CD4-positive, alpha-beta T cell treated with Interferon gamma for 1 hour (primary cell): ENCODE measurements at places on chromosomes 6 and 20.

DNA sequence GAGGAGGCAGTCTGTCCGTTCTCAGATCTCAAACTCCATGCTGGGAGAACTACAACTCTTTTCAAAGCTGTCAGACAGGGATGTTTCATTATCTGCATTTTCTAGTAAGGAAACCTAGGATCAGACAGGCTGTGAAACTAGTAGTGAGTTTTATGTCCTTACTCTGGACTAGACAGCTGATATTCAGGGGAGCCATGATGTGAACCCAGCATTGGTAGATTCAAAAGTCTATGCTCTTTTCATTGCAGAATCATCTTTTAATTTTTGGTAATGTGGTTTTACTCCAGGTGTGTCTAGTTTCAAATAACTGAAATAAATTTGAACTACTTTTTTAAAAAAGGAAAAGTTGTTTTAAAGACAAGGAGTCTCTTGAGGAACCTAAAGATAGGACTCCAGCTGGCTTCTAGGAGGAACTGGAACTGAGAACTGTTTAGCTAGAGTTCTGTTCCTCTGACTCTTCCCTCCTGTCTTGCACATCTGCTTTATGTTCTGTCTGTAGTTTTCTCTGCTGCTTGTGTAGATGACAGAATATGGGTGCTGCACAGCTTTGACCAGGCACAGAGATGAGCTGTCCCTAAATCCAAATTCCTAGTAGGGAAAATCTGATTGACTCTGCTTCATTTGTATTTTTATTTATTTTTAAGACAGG, 27.8 kb upstream of the RNF144B start:
- no peak for DNase-seq

DNA sequence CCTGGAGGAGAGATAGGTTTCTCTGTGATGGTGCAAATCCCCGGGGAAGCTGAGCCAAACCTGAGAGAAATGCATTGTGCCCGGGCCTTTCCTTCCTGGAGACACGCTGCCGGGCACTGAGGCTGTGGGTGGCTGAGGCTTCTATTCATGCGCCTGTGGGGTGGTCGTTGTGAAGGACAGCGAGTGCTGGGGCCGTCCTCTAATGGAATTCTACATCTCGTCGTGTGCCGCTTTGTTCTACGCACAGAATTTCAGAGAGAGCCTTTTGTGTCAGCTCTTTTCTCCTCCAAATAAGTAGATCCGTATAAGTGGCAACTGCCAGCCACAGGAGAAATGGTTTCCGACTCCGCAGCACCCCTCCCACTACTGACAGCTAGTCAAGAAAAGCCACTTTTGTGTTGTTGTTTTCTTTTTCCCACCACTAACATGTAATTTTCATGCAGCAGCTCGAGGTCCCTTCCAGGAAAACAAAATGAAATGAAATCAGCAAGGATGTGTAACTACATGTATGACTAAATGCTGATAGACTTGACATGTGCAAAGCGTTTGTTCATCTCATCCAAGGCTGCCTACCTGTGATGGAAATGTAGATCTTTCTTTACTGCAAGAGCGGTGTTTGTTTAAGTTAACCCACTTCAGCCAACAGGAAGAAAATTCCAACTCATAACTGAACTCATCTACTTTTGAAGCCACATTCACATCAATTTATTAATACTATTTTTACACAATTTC, 26.4 kb upstream of the PXDC1 start:
- DNase-seq: no peak

GRCh38 chr6:157779705-157780604, 43.1 kb upstream of the SNX9 start:
- DNase-seq: no peak

DNA sequence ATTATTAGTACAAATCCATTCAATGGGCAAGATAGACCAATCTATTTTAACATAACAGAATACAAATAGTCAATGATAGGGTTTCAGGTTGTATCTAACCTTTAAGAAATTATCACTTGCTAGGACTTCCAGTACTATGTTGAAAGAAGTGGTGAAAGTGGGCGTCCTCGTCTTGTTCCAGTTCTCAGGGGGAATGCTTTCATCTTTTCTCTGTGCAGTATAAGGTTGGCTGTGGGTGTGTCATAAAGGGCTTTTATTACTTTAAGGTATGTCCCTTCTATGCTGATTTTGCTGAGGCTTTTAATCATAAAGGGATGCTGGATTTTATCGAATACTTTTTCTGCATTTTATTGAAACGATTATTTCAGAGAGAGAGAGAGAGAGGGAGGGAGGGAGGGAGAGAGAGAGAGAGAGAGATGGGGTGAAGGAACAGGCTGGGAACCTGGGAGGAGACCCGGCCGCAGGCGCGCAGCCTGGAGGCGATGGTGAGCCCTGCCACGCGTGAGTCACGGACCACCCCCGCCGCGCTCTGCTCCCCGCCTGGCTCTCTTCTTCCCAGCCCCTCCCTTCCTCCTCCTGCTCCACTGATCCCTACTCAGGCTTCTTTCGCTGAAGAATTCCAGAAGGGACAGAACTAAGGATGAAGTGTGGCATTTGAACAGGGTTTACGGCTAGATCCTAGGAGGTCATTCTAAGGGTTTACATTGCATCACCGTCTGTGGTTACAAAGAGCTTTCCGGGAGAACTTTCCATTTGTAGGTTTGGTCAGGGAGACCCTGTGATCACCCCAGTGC, 45.5 kb upstream of the HLA-E start:
- no peak for DNase-seq

GRCh38 chr6:47371139-47371869, 61.6 kb upstream of the TNFRSF21 start:
- no peak for DNase-seq

- DNase-seq: no peak
Observed at GRCh38 chr20:17403461-17403860, 127.7 kb downstream of the BFSP1 start.

DNA sequence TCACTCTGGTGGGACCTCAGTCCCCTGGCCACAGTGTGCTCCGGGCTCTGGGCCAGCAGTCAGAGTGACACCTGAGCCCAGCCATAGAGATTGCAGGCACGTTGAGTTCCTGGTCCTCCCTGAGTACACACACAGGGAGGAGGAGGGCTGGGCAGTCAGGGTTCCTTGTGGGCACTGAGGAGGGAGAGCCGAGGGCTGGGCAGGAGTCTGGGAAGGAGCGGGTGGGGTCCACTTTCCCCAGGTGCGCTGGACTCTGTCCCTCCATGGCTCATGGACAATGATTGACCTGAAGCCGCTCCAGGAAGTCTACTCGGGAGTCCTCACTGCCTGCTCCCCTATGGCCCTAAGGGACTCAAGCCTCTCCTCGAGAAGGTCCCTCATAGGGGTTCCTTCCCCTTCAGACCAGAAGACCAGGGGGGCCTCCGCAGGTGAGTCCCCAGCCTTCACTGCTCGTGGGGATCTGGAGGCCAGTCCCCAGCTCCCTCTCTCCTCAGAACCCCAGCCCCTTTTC, 1.1 kb downstream of the SLC44A4 start:
- DNase-seq: no peak

DNA sequence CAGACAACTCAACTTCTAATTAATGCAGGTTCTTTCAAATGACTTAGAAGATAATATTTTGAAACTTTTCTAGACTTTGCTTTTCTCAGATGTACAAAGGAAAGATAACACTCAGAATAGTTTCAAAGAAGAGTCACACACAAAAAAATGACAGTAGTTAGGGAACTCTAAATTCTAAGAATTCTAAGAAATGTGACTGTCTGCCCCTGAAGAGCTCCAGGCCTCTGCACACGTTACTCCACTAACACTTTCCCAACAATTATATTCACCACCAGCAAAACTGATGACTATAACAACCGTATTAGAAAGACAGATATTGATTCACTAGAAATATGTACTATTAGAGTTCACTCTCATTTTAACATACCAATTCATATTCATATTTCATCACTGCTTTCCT, 133.3 kb upstream of the SMLR1 start:
- no peak for DNase-seq

GRCh38 chr20:35303735-35304491, 11.7 kb upstream of the FAM83C start:
- DNase-seq: peak; percentile 79

GRCh38 chr20:32062776-32063170, 10.7 kb downstream of the HCK start:
- peak; percentile 78 for DNase-seq

GRCh38 chr6:431986-432385, 40.4 kb downstream of the IRF4 start:
- DNase-seq: no peak

- no peak for DNase-seq
Observed at GRCh38 chr6:21899708-21900107, 306.2 kb downstream of the SOX4 start.

DNA sequence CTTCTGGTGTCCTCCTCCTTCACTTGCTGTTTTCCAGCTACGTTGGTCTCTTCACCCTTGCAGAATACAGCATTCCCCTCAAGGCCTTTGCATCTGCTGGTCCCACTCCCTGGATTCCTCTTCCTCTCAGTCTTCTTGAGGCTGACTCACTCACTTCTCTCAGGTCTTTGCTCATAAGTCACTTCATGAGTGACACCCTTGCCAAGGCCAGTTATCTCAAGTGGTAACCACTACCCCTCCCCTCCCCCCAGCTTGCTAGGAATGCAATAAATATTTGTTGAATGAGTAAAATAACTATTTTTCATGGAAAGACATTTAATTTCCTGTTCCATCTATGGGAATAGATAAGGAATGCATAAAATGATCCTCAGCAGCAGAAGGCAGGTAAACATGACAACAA, 131.7 kb downstream of the PLCB4 start:
- no peak for DNase-seq

DNA sequence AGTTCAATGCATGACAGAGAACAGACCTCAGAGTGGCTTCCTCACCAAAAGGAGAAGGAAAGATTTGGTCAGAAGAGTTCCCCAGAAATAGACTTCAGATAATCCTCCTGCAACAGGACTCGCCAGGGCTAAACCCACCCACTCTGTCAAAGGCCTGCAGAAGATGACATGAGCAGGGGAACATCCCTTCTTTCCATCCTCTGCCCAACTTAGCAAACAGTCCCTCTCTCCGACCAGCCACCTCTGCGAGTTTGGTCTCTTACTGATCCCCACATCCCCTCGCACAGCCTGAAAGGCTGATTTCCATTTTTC, 7.5 kb downstream of the NFATC2 start:
- no peak for DNase-seq

DNA sequence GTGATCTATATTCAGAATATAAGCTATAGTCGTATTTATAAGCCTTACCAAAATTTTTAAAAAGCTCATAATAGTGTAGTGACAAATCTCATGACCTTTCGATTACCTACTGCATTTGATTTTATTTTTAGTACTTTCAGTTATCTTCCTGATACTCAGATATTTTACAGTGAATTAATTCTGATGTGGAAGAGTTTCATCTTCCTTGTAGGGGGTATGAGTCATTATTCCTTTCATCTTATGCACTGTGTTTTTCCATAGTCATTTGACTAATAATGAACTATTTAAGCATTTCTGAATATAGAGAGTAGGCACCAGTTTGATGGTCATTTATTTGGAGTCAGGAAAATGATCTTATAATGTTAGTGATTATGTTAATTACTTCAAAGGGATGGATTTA, 36.4 kb downstream of the HDGFL1 start:
- no peak for DNase-seq

DNA sequence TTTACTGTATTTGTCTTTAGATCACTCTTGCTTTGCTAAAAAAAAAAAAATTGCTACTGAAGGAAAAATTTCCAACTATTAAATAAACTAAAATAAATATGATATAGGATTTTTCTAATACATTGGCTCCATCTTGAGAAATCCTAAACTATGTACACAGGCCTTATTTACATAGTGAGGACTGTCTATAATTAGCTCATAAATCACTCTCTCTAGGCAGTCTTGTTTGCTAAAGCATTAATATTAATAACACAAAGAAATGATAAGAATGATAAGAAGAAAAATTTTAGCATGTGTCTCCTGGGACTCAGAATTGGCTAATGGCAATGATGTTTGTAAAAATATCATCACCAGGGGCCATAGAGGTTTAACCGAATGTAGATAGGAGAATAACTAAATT, 13.3 kb upstream of the CRYBG1 start:
- DNase-seq: no peak

GRCh38 chr6:113018351-113019151, 671.4 kb downstream of the RFPL4B start:
- no peak for DNase-seq

GRCh38 chr6:116542426-116542825, 3.1 kb downstream of the TRAPPC3L start:
- DNase-seq: no peak

- peak; percentile 4 for DNase-seq
Observed at GRCh38 chr20:35120012-35120701, 27.0 kb downstream of the EDEM2 start.

DNA sequence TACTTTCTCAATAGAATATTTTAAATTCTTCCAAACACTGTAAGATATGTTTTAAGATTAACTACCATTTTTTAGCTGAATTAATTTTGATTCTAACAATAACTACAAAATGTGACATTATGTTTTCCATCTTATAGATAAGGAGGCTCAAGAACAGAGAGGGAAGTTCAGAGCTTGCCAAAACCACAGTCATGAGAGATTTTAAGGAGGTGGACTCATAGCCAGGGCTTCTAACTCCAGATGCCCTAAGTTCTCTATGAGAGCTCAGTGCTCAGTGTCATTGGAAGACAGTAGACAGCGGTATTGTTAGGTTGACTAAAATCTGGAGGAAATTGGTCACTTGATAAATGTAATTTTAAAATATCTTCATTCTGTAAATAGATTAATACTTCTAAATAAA, 144.2 kb downstream of the PACRG start:
- DNase-seq: no peak

DNA sequence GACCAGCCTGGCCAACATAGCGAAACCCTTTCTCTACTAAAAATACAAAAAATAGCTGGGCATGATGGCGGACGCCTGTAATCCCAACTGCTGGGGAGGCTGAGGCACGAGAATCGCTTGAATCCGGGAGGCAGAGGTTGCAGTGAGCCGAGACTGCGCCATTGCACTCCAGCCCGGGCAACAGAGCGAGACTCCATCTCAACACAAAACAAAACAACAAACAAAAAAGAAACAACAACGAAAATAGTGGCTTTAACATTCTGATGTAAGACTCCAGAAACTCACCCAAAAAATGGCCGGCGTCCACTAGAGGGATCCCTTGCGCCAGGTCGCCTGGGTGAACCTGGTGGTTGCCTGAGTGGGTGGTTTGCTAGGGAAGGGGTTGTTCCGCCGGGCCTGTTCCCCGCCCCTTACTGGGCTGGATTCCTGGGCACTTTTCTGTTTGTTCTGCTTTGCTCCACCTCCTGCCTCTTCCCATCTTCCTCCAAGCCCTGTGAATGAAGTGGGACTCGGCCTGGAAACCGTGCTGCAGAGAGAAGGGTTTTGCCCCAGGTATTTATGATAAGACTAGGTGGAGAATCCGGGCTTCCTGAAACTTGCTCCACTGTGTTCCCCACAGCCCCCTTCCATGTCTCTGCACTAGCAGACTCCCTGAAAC, 1.5 kb downstream of the PABPC1L start:
- peak; percentile 34 for DNase-seq
